NCI-H748 treated with DMSO at 0.1 percent for 48 hours (cell line): ENCODE measurements at places on chromosomes 12 and 14.

DNA sequence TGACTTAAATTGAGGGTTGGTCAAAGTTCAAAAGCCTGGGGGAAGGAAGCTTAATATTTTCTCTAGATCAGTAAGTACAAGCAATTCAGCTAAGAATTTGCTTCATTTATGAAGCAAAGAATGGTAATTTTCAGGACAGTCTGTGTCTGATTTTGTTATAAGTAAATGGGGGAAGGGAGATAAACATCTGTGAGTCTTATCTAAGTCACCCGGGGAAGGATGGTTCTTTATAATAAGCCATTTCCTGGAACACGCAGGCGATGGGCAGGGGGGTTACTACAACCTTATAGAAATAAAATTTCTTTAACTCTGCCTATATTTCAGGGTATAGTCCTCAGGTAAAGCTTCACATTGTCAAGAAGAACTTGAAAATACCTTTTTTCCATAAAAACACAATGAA lies 42.9 kb downstream of the HELB start:
- DNase-seq = no peak

- DNase-seq = no peak
Observed at GRCh38 chr12:120761519-120761934, 35.9 kb downstream of the ACADS start.

DNA sequence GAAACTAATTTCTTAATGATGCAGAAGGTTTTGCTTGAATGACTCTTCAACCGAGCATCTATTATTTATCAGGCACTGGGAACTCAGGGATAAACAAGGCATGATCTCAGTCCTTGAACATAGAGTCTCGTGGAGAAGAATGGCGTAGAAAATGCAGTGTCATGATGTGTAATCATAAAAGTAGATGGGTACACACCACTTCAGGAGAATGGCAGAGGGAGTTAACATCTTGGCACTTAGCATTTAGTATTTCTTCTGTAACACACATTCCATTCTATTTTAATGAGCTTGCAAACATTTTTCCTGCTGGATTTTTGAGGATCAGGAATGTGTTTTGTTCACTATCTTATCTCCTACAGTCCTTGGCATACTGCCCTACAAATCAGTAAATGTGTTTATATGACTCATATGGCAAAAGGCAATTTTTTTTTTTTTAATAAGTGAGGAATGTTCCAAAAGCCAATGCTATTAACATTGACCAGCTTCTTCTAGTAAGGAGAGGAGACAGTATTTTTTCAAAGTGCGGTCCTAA lies 3.8 kb downstream of the TXNRD1 start:
- DNase-seq = no peak

GRCh38 chr12:25319233-25319984 lies 68.7 kb upstream of the KRAS start:
- DNase-seq = no peak

- no peak for DNase-seq
Observed at GRCh38 chr14:101122237-101123141, 219.0 kb upstream of the RTL1 start.

GRCh38 chr12:81758421-81759189 lies 545 bp downstream of the PPFIA2 start:
- peak; percentile 72 for DNase-seq

GRCh38 chr14:32531942-32532515 lies 202.9 kb downstream of the AKAP6 start:
- DNase-seq = no peak

GRCh38 chr12:84305144-84305543 lies 607.5 kb downstream of the SLC6A15 start:
- DNase-seq = no peak
